ENCODE measurements at places on chromosomes 6 and 20.

DNA sequence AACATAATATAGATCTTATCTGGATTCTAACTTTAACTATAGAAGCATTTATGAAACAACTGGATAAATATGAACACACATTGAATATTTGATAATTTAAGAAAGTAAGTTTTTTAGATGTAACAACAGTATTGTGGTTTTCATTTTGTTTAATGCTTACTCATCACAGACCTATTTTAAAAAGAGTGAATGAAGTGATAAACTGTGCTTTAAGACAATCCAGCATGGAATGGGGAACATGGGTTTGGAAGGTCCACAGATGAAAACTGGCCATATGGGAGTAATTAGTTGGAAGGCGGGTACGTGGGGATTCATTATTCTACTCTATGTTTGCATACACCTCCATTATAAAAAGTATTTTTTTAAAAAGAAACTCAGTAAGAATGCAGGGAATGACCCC, 21.2 kb downstream of the EPB41L2 start:
- DNase-seq, result peak; percentile 27

DNA sequence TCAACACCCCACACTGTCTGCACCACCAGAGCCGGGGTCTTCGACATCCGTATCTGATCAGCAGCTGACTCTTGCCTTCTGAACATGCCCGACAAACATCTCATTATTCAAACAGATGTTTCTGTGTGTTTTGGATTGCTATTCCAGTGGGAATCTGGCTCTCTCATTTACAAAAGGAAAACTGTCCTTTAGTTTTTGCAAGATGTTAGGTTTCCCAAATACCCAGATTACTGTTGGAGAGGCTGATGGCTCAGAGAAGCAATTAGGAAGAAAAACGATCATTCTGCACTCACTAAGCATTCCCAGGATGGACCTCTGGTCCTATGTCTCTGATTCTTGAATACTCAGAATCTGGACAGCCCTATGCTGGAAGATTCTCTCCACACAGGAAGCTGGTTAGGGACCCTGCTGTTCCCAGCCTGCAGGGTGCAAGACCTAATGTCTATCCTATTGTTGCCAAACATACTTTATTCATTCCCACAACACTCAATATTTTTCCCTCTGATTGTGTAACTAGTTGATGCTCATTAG, 532.9 kb downstream of the CDH26 start:
- DNase-seq, result no peak

GRCh38 chr6:160128879-160129516, 7.4 kb downstream of the SLC22A1 start:
- DNase-seq, result no peak

GRCh38 chr20:64149809-64150560, 14.3 kb upstream of the MYT1 start:
- DNase-seq, result no peak

DNA sequence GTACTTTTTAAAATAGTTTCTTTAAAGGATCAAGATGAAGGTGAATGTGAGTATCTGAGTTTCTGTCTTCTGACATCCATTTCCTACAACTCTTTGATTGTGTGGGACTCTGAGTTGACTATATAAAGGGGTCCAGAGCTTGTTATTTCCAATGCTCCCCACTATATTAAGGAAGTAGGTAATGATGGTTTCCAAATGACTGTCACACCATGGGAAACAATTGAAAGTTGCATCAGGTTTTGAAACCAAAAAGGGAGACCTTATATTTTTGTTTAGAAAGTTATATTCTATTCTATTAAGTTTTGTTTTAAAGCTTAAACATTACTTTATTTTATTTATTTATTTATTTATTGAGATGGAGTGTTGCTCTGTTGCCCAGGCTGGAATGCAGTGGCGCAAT, 11.2 kb downstream of the CASS4 start:
- no peak for DNase-seq

- peak; percentile 69 for DNase-seq
Measured at GRCh38 chr6:107318100-107318736, 141.1 kb downstream of the PDSS2 start.

DNA sequence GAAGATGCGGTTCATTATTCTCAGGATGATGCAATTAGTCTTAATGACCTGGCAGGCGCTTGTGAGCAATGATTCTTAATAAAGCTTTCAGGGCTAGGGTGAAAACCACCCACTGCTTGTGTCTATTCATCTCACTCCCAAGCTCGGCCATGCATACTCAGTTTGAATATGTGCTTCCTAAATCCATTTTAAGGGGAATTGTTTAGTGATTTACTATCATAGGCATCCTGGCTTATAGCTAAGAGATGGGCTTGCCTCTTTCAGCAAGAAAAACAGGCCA, 141.1 kb upstream of the SLC24A3 start:
- DNase-seq, result no peak

GRCh38 chr20:41221614-41222218, 84.4 kb downstream of the PLCG1 start:
- no peak for DNase-seq

DNA sequence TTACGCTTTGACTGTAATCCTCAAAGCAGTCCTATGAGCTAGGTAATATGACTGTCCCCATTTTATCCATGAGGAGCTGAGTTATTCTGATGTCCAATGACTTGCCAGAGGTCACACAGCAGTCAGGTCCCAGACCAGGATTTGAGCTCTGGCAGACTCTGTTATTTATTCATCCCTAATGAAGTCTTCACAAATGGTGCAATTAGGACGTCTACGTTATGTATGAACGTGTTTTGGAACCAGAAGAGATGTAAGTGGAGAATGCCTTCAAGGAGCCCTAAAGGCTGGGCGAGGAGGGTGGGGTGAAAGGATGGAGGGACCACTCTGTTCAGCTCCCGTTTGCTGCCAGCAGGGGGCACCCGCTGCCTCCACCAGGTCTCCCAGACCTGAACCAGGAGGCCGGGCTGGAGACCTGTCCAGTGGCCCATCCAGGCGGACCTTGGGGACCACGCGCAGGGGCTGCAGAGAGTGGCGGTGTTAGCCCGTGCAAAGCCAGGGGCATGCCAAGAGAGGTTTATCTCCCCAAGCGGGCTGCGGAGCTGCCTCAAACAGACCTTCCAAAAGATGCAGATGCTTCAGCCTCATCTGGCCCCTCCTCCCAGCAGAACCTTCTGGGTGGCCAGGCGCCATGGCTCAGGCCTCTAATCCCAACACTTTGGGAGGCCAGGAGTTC, 15.2 kb upstream of the ZNF335 start:
- peak; percentile 87 for DNase-seq

- DNase-seq, result no peak
Measured at GRCh38 chr6:24426729-24427446, 24.2 kb downstream of the MRS2 start.

DNA sequence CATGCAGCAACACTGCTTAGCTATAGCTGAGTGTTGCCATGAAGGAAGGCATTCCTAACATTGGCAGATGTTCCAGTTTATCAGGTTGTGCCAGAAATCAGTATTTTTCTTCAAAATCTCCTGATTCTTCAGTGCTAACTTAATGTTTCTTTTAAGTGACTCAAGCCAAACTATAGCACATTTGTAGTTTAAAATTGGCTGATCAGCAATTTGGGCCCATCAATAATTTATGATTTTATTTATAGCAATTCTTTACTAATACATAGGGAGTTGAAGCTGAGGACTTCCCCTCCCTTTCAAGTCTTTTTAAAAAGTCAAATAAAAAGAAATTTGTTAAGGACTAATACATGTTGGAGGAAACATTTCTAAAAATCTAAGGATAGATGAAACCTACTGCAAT, 383.8 kb upstream of the KHDRBS2 start:
- DNase-seq, result no peak

- DNase-seq, result no peak
Measured at GRCh38 chr6:125631165-125631564, 118.3 kb upstream of the HEY2 start.

DNA sequence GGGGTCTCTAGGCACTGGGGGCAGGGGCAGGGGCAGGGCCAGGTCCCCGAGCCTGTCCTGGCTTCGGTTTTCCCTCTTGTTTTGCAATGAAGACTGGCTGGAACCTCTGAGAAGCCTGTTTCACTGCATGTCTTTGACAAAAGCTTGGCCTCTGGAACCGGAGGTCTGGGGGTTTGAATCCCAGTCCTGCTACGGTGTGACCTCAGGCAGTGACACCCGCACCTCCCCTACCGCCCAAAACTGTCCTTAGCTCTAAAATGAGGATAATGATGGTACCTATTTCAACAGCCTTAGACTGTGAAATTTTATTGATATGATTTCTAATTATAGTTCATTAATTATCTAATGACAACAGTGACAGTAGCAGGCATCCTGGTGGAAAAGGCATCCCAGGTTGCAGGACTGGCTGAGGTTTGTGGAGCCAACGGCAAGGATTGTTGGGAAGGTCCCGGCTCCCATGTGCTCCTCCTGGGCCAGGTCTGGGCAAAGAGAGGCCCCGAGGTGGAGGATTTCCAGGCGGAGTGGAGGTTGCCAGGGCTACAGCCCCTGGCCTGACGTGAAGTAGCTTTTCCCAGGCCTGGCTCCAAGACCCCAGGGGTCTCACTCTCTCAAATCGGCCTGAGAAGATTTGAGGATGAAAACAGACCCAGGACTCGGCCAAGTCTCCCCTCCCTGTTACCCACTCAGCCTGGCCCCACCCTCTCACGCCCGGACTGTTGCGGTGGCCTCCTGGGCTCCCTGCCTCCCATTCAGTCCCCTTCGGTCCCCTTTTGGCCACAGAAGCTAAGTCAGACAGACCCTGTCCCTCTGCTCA, 57.9 kb downstream of the SNAI1 start:
- DNase-seq, result no peak

DNA sequence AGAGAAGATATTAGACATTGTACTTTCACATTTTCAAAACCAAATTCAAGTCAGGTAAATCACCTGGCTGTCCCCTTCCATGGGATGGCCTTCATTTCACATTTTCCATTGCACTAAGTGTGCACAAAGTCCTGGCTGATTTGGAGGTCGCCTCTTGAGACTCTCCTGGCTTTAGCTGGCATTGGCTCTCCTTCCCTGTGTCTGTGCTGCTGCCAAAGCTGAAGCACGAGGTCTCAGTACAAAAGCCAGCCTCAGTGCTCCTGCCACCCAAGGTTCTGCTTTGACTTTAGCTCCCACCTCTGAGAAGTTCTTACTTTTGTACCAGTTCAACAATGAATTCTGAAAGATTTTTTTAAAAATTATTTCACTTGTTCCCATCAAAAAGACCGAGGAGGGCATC, 289.2 kb upstream of the CNR1 start:
- DNase-seq, result no peak

DNA sequence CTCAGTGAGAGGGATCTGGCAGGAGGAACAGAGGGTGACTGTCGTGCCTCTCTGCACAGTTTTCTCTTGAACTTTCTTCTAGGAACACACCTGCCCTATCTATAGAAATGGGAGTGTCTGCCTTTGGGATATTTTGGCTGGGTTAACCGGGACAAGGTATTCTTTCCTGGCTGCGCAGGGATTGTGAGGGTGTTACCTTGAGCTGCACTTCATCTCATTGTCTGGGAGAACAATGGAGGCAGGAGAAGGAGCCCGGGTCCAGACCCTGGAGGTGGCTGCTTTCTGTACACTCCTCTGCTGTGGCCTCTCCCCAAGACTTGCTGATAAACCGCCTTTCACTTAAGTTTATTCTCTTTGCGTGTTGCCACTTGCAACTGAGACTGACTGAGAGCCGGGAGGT, 192.8 kb downstream of the TBXT start:
- no peak for DNase-seq

DNA sequence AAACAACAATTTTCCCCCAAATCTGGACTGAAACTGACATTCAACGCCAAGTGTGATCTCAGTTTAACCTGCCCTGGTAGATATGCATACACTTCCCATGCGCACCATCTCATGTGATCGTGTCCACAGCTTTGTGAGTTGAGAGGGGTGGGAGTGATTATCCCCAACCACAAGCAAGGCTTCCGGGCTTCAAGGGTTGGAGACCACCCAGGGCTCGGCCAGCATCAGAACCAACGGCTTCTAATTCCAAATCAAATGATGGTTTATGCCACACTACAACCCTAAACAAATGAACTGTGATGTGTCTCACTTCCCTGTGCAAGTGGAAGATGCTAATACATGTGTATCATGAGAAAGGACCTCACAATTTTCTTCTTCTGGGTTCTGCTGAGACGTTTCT, 515 bp upstream of the TGM3 start:
- DNase-seq, result no peak

- no peak for DNase-seq
Measured at GRCh38 chr6:133705731-133706130, 183.2 kb upstream of the TCF21 start.

DNA sequence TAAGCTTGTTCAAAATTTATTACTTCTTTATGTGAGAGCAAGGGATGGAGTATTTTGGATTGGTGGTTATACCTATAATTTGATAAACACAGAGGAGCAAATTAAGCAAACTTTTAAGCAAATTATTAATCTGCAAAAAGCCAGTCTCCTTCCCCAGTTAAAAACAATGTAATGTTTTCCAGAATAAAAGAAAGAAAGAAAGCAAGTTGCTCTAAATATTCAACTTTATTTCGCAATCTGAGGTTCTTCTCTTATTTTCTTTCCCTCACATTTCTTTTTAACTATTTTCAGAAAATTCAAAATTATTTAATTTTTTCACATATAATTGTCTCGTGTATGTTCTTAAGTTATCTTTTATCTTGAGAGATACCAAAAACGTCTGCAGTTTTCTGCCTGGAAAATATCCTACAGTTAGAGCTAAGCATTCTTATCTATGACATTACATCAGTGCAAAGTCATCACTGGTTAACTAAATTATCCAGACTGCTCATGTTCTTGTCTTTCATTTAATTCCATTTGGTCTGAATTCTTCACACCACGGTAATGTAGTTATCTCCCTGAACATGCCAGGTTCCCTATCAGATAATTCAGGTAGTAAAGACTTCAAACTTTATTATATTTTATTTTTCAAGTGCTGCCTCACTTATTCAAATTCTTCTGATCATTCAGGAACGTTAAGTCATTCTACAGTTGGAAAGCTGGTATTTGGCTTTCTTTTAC, 3.3 kb upstream of the CNKSR3 start:
- DNase-seq, result no peak

All from GM03348 (cell line).